Stomach (tissue), 19 donors: ENCODE measurements at places on chromosomes 11 and 22. TPM values are rescaled to one million over a fixed set of nuclear protein-coding genes. Genes with fewer than 3 reads are reported as not detected.

The PIK3IP1 gene
- total RNA-seq, result 53.0 TPM

The MCHR1 gene
- total RNA-seq, result not detected

The DENND6B gene
- 2.3 TPM for total RNA-seq

The KIRREL3 gene
- total RNA-seq, result 0.45 TPM

The PTS gene
- total RNA-seq, result 33.2 TPM

The MMP8 gene
- not detected for total RNA-seq

The TP53I11 gene
- 31.6 TPM for total RNA-seq

The KRTAP5-8 gene
- total RNA-seq, result not detected

The HPX gene
- not detected for total RNA-seq

The PHETA2 gene
- 12.9 TPM for total RNA-seq

The HBD gene
- total RNA-seq, result not detected

The GPHA2 gene
- not detected for total RNA-seq

The TLCD5 gene
- total RNA-seq, result 81.2 TPM

GRCh38 chr11:102994105-102994504 lies 38.6 kb upstream of the MMP13 start:
- no peak for DNase-seq

GRCh38 chr11:19092850-19093249 lies 24.1 kb upstream of the ZDHHC13 start:
- no peak for DNase-seq

GRCh38 chr22:31275018-31275417 lies 17.3 kb downstream of the PIK3IP1 start:
- DNase-seq, result no peak

DNA sequence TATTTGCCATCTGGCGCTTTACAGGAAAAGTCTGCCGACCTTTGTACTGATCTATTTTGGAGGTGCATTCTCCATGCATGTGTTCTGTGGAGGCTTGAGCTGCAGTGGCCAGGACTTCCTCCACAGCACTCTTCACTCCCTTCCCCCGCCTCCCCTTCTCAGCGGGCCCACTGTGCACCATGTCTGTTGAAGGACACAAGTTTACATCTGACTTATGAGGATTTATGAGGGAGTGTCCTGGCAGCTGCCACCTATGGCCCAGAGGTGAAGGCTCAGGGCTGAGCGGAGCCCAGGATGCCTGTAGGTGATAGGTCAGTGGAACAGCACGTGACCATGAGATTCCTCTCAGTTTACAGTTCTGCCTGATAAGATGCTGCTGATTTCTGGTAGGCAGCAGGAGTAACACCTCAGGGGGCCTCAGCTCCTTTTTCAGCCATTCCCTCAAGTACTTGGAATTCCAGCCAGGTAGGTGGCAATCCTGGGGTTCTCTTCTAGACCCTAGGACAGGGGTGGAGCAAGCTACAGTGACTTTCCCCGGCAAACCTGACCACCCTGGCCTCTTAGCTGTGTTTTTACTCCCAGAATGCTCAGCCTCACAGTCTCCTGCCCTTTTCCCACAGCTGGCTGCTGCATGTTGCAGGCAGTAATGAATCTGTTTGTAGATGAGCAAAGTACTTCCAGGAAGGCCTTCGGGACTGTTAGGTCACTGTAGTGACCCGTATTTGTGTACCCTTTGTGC lies 59.9 kb downstream of the PPFIBP2 start:
- peak; percentile 63 for DNase-seq

DNA sequence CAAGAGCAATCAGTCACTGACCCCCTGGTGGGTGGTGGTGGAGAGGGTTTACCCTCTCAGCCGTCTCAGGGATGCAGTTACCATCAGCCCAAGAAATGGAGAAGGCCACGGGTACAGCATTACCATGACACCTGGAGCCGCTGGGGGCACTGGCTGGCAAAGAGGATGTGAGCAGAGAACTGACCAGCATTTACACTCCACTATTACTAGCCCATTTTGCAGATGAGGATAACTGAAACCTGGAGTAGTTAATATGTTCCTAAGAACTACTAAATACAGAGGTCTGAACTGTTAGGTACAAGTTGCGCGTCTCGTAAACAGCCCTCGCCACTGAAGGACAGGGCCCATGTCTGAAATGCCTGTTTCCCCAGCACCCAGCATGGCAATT lies 79.0 kb downstream of the TIMP3 start:
- DNase-seq, result no peak

DNA sequence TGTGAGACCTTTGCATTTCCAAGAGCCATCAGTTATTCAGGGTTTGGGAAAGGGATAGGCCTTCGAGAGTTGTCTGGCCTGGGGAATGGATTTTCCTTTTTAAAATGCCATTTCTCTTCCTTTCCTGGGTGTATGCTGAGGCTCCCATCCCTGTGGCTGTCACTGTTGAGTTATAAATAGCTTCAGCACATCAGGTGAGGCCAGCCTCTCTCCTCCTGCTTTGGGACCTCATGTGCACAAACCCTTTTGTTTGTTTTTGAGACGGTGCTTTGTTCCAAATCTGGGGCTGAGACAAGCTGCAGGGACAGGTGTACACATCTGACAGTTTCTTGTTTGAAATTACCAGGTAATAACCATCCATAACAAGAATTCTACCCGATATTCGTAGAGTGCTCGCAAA lies 1.3 kb downstream of the TEF start:
- no peak for DNase-seq

DNA sequence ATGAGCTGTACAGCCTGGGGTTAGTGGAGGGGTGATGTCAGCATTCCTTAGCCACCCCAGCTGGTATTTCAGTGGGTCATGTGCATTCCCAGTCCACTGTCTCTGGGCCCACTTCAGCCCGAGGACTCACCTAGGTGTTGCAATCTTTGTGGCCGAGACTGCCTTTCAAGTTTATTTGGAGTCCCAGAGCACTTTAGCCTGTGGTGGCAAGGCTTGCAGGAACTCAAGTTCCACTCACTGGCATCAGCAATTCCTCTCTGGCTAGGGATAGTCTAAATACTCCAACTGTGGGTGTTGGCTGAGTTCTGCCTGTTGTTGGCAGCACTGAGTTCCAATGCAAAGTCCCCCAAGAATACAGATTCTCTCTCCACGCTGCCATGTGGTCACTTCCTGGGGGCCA lies 191.6 kb upstream of the PGR start:
- no peak for DNase-seq

GRCh38 chr22:17876306-17876831 lies 102.1 kb upstream of the BID start:
- DNase-seq, result peak; percentile 42

GRCh38 chr22:40302149-40302548 lies 44.2 kb upstream of the ADSL start:
- no peak for DNase-seq

DNA sequence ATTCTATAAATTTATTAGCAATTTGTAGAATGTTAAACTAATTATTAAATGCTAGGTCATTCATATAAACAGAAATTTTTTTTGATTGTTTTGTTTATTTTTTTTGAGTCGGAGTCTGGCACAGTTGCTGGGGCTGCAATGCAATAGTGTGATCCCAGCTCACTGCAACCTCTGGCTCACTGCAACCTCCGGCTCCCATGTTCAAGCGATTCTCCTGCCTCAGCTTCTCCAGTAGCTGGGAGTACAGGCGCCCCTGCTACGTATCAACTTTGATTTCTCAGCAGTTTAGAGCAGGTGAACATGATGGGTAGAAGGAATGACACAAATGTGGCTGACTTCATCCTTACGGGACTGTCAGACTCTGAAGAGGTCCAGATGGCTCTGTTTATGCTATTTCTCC lies at the start of gene OR8H3:
OR8H3 (plus strand) TSS at position 301 of the 400 bp plus-strand sequence; CDS start at position 301, 0 bp downstream.
- no peak for DNase-seq

DNA sequence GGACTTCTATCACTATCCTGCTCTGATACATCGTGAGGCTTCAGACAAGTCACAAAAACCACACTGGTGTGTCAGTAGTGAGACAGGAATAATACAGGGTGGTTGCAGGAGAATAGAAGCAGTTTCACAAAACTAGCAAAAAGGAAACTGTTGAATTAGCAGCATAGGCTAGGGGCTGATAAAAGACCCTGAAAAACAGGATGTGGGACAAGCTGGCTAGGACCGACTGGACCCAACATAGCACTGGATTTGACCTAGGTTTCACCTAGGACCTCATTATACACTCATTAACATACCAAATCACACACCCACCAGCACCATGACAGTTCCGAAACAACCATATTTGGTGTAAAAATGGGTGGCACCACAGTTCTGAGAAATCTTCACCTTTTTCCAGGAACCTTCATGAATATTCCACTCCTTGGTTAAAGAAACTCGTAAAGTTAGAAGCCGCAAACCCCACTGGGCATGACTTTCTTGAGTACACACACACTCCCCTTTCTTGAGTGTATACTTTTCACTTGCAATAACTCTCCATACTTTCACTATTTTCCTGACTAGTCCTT lies 76.2 kb downstream of the SLC1A2 start:
- no peak for DNase-seq

- DNase-seq, result no peak
Observed at GRCh38 chr22:31829505-31829904, 75.7 kb downstream of the DEPDC5 start.

DNA sequence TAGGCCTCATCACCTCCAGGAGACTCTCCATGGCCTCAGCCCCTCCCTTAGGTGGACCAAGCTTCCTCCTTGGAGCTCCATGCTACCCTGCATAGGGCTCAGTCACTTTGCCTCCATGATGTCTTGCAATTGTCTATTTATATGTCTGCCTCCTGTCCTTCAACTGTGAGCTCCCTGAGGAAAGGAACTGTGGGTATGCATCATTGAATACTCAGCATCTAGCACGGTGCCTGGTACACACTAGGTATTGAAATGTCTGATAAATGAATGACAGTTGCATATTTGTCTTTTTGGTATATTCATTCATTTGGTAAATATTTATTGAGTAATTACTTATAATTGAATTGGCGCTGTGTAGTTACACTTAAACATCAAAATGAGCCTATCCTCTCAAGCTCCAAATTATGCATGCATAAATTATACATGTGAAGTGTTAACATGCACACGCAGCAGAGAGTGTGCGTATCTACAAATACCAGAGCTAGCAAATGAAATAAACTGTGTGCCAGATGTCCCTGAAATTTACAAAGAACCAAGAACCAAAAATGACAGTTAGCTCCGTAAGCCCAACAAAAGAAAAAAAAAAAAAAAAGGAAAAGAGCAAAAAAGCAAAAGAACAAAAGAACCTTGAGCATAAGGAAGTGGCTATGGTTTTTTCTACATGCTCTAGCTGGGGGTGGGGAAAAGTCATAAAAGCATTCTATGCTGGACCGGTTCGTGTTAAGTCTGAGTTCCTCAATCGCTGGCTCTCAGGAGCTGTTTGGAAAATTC lies 25.2 kb downstream of the GRAP2 start:
- DNase-seq, result no peak

- no peak for DNase-seq
Observed at GRCh38 chr11:120056301-120057027, 81.4 kb downstream of the TRIM29 start.

GRCh38 chr11:61973476-61974162 lies 6.2 kb upstream of the FTH1 start:
- peak; percentile 49 for DNase-seq

- no peak for DNase-seq
Observed at GRCh38 chr11:86464509-86465221, 90.0 kb downstream of the CCDC81 start.

- no peak for DNase-seq
Observed at GRCh38 chr22:37024339-37025157, 5.0 kb downstream of the MPST start.
